Esophagus squamous epithelium (tissue), 5 donors: ENCODE measurements at places on chromosomes 1 and 21.

GRCh38 chr1:230099465-230099864 is 32.4 kb downstream of the GALNT2 start:
- DNase-seq = no peak

GRCh38 chr21:21385404-21385803 is 387.2 kb downstream of the NCAM2 start:
- no peak for DNase-seq

DNA sequence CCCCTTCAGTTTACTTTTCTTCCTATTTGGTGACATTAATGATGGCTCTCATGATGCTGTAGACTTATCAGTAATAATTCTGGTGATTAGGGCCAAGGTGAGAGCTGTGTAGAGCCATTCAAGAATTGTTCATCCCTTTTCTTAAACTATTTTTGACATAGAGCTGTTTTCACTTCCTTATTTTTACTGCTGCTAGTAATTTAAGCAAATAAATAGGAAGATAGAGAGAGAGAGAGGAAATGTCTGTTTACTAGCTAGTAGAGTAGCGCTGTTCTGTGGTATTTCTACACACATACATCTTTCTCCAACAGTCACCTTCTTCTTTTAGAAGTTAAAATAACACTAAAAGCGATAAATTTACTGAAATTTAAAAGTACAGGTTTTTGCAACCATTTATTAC is 678.0 kb upstream of the ZP4 start:
- no peak for DNase-seq

- no peak for DNase-seq
Measured at GRCh38 chr21:41695513-41695912, 71.3 kb downstream of the RIPK4 start.

DNA sequence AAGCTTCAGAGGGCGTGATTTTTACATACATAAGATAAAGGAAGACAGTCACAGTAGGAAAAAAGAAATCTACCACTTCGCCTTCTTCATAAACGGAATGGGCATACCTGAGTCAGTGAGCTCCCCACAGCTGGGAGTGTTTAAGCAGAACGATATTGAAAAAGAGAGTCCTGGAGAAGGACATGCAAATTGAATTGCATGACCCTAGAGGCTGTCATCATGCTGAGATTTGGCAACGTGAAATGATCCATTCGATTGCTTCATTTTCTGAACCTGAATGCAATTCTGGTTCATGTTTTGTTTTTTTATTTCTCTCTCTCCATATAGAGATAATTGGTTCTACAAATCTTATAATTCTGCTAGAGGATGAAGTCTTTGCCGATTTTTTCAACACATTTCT is 3.7 kb downstream of the RGSL1 start:
- DNase-seq = no peak

DNA sequence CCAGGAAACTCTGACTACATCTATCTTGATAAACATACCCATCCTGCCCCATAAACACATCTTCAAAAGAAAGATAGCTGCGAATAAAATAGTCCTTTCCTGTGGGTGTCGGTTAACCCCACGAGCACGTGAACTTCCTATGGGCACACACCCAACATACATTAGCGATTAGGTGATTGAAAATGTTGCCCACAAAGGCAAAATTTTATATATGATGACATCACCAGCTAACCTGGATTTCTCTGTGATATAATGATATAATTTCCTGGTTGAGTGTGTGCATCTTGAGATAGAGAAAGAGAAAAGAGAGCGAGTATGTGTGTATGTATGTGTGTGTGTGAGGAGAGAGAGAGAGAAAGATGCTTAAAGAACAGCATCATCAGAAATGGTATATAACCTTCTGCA is 296.1 kb downstream of the PTPRC start:
- DNase-seq = no peak

GRCh38 chr1:211375146-211375818 is 48.6 kb downstream of the TRAF5 start:
- DNase-seq = no peak

GRCh38 chr1:116151739-116152576 is 40.8 kb downstream of the MAB21L3 start:
- no peak for DNase-seq

- no peak for DNase-seq
Measured at GRCh38 chr1:67652800-67653199, 32.2 kb upstream of the GADD45A start.

GRCh38 chr1:65440322-65440900 is 19.9 kb downstream of the LEPR start:
- DNase-seq = no peak

- DNase-seq = no peak
Measured at GRCh38 chr1:101451888-101452287, 215.1 kb downstream of the S1PR1 start.

DNA sequence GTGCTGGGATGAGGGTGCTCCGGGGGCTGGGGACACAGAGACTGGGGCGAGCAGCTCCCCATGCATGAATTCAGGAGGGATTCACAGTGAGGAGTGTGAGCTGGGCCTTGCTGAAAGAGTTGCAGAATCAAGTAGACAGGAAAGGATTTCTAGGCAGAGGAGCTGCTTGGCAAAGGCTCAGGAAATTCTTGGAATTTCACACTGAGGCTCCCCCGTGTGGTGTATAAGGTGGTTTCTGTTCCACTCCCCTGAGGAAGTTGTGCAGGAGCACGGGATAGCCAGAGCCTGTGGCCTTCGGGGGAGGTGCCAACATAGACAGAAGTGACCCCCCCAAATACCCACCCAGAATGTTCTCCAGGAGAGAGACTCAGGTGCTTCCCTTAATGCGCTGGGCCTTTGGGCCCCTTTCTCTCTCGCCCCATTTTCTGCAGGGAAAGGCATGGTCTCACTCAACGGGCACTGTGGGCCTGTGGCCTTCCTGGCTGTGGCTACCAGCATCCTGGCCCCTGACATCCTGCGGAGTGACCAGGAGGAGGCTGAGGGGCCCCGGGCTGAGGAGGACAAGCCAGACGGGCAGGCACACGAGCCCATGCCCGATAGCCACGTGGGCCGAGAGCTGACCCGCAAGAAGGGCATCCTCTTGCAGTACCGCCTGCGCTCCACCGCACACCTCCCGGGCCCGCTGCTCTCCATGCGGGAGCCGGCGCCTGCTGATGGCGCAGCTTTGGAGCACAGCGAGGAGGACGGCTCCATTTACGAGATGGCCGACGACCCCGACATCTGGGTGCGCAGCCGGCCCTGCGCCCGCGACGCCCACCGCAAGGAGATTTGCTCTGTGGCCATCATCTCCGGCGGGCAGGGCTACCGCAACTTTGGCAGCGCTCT is 58.5 kb upstream of the ACTL8 start:
- no peak for DNase-seq

DNA sequence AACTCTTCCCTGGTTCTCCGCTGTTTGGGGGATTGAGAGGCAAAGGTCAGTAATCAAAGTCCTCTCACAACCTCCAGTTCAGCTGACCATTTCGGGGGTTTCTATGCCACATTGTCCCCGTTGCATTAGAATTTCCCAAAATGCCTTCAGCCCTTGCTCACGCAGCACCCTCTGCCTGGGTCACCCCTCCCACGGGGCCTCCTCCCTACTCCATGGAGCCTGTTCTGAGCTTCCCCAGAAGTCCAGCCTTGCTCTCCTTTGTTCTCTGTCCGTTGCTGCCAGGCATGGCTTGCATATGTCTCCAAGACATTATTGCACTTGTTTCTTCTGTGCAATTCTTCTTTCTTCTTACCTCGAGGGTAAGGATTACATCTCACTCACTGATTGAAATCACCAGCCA is 16.5 kb downstream of the DMRTB1 start:
- DNase-seq = no peak
